NCI-H345 (cell line): ENCODE measurements at places on chromosomes 2 and 18.

- DNase-seq = no peak
Observed at GRCh38 chr2:177229442-177230242, 17.0 kb downstream of the HNRNPA3 start.

DNA sequence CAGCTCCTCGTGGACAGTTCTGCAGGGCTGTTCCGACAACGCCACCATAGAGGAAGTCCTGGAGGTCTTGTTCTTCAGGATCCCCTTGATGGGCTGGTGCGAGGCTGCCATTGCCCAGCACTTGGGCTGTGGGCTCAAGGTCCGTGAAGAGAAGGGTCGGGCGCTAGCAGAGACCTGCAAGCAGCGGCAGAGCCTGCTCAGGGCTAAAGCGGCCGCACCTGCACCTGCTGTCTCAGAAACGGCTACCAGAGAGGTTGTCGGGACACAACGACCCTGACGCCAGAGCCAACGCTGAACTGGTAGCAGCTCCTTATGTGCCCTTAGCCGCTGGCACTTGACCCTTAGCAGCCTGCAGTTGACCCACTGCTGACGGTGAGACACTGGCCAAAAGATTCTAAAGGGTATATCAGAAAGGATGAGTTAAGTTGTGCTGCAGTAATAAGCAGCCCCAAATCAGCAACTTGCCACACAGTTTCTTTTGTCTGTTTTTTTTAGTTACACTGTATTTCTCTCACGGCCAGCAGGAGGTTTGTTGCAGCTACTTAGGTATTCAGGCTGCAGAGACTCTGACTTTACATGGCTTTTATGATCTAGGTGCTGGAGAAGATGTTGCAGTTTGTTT, 55.5 kb upstream of the ST6GAL2 start:
- DNase-seq = no peak

DNA sequence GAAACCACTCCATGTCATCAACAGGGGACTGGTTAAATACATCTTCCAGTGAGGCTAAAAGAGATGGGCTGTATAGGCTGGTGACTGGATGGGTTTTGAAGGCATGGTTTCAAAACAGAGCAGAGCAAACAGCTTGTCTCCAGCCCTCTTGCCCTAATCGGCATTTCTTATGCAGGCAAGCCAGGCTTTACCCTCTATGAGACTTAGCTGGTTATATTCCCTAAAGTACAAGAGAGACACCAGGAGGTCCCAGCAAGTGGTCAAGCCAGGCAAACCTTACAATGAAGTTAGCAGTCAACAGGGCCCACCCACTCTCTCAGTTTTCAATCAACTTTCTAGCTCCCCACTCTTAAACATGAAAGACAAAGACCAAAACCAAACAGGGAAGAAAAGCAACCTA, 19.0 kb downstream of the OSBPL1A start:
- no peak for DNase-seq

- DNase-seq = no peak
Observed at GRCh38 chr18:33372442-33372841, 68.1 kb downstream of the CCDC178 start.

DNA sequence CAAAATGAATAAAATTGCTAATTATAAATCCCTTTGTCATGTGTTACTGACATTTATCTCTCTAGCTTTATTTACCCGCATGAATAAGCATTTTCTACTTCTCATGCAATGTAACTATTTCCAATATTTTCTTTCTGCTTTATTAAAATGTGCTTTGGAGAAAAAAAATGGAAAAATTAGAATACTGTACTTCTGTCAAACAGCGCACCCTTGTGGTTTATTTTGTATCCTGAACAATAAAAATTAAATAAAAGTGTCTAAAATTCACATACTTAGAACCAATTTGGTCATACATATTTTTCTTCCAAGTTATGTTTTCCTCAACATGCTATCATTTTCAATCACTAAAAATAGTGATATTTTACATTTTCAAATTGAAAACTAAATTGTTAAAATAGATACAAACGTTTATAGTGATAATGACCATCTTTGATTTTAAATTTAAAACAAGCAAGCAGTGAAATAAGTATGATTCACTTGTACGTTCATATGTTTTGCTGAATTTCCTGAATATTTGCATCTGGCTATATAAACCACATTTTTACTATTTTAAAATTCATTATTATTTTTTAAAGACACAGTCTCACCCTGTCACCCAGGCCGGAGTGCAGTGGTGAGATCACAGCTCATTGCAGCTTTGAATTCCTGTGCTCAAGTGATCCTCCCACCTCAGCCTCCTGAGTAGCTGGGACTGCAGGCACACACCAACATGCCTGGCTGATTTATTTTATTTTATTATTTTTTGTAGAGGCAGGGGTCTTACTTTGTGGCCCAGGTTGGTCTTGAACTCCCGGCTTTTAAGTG, 95.9 kb upstream of the GRB14 start:
- DNase-seq = peak; percentile 9

- peak; percentile 49 for DNase-seq
Observed at GRCh38 chr2:167212014-167212648, 323.9 kb downstream of the XIRP2 start.

DNA sequence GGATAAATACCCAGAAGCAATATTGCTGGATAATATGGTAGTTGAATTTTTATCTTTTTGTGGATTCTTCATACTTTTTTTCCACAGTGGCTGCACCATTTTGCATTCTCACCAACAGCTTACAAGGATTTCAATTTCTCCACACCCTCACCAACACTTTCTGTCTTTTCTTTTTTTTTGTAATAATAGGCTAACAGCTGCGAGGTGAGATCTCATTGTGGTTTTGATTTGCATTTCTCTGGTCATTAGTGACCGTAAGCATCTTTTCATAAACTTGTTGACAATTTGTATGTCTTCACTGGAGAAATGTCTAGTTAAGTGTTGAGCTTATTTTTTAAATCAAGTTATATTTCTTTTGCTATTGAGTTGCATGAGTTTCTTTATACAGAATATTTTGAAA, 17.6 kb upstream of the SLC9A2 start:
- DNase-seq = no peak

DNA sequence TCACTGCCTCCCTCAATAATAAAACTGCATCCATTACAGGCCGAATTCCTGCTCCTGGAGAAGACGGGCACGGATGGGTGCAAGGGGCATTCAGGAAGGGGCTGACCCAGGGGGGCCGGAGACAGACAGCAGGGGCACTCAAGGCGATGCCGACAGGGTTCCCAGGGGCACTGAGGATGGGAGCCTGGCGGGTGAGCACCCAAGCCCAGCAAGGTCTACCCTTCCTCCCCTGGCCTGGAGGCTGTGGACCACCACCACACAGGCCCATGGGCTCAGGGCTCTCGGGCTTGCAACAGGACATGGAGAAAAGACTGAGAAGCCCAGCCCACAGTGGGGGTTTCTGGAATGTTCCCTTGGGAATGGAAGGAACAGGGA, 104.7 kb upstream of the ODC1 start:
- DNase-seq = no peak

GRCh38 chr2:54073796-54074195, 41.6 kb upstream of the ACYP2 start:
- no peak for DNase-seq

DNA sequence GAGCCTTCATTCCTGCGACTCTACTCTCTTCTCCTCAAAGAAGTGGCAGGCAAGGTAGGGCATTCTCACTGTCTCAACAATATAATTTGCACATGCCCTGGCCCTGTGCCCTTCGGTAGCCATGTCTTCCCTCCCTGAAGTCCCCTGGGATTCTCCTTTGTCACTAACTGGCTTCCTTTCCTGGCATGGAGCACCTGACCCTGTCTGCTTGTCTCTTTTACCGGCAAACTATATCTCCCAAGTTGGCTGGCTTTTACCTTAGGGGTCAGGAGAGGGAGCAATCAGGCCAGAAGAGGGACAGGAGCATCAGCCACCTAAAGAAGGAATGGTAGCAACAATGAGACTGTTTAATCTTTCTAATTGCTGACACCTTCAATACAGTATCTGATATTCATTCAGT, 51.9 kb upstream of the RMDN2 start:
- DNase-seq = peak; percentile 25

DNA sequence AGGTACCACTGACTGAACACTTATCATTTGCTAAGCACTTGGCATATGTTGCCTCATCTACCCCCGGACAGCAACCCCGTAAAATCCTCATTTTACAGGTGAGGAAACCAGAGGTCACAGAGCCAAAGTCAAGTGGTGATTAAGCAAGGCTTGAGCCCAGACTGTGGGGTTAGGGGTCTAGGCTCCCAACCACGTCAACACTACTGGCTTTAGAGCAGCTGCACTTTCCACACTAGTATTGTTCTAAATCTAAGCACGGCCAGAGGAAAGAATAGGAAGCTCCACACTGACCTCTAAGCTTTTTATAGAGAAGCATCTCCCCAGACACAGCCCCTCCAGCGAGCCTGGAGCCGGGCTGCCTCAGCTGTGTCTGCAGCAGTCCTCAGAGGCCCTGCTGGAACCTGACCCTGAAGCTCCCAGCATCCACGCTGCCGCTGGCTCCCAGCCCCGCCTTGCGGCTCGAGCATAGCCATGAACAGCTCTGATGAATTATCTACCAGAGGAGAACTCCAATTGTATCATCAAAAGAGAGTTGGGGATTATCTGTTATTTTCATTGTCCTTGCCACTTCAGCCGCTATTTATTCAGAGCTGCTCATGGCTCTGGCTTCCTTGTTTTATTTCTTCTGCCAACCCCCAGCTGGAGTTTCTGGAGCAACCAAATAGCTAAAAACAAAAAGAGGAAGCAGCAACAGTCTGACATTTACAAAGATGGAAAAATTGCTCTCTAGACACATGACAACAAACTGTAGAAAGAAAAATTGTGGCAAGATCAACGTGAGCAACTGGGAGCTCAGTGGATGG, 62.2 kb upstream of the RTN4 start:
- peak; percentile 72 for DNase-seq

DNA sequence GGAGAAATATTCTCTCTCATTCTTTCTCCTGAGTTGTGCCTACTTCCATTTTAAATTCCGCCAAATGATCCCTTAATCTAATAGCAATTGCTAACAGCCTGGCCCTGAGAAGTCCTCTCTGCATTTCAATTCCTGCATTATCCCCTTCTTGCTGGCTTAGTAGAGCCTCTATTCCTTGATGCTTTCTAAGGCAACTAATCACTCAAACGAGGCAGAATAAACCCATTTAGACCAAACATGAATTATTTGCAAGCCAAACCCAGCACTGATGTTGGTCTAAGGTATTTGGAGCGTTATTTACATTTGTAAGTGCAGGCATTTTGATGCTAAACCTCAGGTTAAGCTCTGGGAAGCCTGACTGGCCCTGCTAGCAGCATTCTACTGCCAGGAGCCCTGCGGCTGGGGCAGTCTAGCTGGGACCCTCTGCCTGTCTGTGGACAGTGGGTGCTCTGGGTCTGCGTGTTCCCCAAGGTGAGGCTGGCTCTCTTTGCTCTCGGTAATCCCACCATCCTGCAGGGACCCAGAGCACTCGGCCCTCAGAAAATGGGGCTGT, 173.1 kb upstream of the HS6ST1 start:
- DNase-seq = no peak

DNA sequence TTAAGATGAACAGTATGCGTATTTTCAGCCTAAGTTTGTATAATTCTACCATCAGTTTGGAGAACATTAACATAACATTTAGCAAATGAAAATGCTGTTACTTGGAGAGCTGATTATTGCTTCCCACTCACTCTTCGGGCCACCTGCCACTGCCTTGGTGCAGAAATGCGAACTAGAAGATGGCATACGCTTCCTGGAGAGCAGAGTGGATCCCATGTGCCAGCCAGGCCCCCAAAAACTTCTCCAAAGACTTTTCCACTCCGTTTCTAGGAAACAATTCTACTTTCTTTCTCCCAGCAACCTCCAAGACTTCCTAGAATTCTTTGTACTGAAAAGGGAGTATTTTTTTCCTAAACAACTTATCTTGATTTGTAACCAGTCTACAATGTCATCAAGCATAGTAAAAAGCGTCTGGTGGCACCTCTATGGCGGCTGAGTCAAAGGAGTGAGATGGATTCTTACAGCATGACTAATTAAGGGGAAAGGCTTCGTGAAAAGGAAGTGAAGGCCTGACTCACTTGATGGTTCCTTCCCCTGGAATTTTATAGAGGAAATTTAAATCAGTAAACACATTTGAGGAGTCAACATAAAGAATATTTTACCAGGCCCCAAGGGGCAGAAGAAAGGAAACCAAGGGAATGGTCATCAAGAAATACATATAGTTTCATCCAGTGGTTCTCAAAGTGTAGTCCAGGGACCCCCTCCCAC, 36.6 kb downstream of the FEZ2 start:
- DNase-seq = no peak

GRCh38 chr2:43798300-43798699, 24.5 kb downstream of the DYNC2LI1 start:
- DNase-seq = no peak

GRCh38 chr2:111127351-111127750, 6.6 kb downstream of the BCL2L11 start:
- no peak for DNase-seq

DNA sequence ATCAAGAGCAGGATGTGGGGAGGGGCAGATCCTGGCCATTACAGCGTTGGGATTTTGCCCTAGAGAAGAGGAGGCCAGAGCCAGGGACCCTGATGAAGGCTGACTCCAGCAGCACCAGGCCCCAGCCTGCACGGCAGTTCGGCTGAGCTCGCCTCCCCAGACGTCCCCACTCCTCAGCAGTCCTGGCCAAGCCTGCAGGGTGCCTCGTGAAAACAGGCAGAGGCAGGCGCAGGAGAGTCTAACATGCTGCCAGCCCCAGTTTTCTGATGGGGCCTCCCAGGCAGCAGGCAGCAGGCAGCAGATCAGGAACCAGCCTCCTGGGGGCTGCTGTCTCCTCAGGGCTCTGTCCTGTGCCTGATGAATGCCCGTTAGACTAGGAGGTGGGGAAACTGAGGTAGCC, 19.7 kb upstream of the GLI2 start:
- no peak for DNase-seq

- DNase-seq = no peak
Observed at GRCh38 chr2:47265751-47266231, 110.7 kb upstream of the STPG4 start.

DNA sequence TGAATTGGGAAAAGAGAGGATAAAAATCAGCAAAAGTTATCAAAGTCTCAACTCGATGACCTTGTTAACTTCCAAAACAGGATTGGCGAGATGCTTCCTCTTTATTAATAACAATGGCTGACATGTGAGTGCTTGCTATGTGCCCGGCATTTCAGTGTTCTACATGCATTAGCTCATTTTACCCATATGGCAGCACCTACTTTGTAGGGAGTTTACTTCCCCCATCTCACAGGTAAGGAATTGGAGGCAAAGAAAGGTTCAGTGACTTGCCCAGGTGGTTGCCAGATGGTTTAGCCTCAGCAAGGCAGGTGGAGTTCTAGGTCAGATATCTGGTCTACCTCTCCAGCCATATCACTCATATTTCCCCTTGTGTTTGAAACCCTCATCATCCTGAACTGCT, 12.4 kb downstream of the TFCP2L1 start:
- no peak for DNase-seq

DNA sequence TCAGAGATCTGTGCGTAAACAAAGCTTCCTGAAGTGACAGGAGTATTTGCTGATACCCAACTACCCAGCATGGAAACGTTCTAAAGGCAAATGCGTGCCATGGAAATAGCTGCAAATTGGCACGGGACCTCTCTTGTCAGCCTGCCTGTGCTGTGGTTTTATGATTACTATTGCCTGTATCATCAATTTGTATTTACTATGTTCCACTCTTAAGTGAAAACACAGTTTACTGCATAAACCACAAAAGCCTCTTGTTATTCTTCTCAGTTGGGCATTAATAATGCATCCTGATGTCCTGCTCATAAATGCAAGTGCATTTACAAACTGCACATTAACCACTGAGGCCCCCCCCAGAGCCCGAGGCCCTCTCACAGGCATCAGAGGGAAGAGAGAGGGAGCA, 196.6 kb upstream of the SLC35G4 start:
- DNase-seq = no peak
